ENCODE measurements at places on chromosomes 2 and 18.

GRCh38 chr2:217789736-217790181 is 213.0 kb downstream of the TNS1 start:
- DNase-seq: no peak

DNA sequence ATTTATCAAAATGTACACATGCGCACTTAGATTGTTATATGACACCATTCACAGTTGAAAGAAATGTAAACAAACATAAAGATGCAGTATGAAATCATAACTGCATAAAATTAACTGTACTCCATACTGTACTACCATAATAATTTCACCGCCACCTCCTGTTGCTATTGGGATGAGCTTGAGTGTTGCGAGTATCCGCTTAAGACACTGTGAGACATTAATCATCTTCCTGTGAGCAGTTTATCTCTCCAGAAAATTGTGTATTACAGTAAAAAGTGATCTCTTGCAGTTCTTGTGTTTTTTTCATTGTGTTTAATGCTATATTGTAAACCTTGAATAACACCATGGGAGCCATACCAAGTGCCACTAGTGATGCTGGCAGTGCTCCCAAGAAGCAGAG is 46.1 kb downstream of the OLA1 start:
- no peak for DNase-seq

DNA sequence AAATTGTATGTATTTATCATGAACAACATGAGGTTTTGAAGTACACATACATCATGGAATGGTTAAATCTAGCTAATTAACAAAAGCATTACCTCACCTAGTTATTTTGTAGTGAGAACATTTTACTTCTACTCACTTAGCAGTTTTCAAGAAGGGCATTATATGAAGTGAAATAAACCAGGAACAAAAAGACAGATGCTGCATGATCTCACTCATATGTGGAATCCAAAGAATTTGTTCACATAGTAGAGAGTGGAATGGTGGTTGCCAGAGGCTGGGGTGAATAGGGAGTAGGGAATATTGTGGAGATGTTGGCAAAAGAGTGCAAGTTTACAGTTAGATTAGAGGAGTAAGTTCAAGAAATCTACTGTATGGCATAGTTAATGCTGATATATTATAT is 292.0 kb downstream of the ASXL3 start:
- peak; percentile 0 for DNase-seq

DNA sequence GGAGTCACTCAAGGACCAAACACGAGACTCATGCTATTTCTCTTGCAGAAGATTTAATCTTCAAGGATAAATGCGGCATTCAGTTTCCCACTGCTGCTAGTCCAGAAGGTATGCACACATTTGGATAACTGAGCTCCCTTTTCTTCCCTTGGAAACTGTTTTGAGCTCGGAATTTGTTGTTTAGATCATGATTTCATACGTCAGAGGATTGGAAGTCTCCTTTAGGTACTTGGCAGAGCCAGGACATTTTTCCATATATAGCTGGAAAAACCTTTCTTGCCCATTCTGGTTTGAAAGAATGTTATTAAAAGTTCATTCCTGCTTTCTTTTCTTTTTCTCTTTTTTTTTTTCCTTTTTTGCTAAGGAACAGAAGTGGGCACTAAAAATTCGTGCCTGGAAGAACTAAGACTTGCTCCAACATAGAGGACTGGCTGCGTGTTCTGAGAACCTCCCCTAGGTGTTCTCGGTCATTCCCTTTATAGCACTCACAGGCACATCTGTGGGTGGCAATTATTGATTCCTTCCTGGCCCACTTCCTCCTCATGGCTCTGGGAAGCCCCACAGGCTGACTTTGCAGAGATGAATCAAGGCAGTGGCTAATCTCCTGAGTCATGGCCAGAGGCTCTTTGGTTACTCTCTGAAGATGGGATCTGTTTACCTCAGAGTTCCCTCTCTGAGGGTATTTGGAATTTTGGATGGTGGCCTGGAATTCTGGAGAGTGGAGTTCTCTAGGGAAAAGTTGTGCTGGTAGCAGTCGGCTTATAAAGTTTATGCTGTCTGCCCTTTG is 104.8 kb downstream of the PLCL1 start:
- DNase-seq: peak; percentile 59

All from amniotic stem cell (primary cell).